ENCODE measurements at places on chromosomes 13 and 19. TPM values are rescaled to one million over a fixed set of nuclear protein-coding genes. Genes with fewer than 3 reads are reported as not detected.

CASP14 gene
- total RNA-seq = not detected

ADGRE3 gene
- total RNA-seq = not detected

DNA sequence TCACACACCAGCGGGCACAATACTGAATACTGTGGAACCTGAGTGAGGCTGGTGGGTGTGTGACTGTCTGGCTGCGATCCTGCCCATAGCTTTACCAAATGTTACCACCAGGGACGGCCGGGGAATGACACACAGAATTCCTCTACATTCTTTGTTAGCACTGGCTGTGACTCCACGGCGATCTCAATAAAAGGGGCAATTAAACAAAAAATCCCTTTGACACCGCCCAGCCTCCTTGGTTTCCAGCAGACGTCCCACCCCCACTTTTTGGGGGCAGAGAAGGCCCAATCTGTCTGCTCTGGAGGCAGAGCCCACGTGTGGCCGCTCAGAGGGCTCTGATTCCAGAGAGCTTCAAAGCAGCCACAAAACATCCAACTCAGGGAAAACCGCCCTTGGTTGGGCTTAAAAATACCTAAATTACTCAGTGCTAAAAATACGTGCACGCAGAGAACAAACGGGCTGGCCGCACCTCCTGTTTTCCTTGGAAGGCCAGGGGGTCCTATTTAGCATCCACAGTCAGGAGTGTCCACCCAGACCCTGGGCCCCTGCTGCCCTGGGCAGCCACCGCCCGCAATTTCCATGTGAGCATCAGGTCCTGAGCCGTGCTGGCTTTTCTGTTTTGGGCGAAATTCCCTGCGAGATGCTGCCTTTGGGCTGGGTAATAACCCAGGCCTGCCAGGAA lies 47.8 kb downstream of the GADD45B start:
- DNase-seq = no peak

DNA sequence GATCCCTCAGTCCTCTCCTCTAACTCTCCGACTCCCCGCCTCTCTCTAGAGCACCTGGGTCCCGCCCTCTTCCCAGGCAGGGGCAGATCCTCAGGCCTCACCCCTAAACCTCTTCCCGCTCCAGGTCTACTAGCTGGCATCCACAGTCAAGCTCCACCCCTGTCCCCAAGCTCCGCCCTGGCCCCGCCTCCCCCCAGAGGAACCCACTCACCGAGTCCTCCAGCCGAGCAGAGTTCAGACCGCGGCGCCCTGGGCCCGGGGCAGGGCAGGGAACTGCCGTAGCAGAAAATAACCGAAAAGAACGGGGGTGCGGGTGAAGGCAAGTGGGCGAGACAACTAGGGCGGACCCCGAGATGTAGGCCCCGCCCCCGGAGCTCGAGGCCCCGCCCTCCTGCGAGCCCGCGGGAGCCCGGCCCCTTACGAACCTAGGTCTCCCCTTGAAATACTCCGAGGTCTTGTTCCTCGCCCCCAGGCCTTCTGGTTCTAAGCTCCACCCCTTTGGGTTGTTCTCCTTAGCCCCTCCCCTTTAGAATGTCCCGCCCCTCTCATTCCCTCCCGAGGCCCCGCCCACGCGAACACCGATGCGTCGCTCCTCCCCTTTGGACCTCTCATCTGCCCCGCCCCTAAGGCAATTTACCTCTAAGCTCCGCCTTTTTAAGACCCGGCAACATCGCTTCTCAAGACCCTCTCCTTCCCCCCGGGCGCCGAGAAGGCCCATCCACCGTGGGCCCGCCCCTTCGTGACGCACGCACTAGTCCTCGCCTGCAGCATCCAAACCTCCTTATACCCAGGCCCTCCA lies at the start of gene GGN:
GGN (minus strand) TSS at position 485 of the 799 bp plus-strand sequence. CDS start 773 bp downstream, outside the sequence.
- peak; percentile 83 for DNase-seq

GRCh38 chr13:30120133-30120822 lies 187.1 kb downstream of the KATNAL1 start:
- no peak for DNase-seq

DNA sequence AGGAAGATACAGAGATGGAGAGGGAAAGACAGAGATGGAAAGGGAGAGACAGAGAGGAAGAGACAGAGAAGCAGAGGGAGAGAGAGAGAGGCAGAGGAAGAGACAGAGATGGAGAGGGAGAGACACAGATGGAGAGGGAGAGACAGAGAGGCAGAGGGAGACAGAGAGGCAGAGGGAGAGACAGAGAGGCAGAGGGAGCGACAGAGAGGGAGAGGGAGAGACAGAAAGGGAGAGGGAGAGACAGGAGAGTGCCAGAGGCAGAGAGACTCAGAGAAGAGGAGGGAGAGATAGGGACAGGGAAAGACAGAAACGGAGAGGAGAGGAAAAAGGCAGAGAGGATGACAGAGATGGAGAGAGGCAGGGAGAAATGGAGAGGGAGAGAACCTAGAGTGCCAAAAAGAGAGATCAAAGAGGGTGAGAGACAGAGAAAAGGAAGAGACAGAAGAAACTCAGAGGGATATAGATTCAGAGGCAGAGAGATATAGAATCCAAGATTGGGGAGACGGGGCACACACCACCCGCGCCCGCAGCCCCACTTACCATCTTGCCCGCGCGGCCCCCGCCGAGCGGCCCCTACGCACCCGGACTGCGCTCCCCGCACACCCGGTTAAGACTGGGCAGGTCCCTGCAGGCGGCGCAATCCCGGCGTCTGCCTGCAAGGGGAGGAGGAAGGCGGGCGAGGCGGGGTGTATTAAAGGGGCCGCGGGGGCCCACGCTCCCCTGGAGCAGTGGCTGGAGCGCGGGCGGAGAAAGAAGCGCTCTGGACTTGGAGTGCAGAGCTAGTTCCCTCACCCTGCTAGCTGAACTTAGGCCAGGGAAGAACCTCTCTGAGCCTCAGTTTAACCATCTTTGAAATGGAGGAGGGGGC lies 10.7 kb downstream of the TM6SF2 start:
- no peak for DNase-seq

GRCh38 chr13:77859450-77859849 lies 59.2 kb downstream of the EDNRB start:
- DNase-seq = peak; percentile 20

DNA sequence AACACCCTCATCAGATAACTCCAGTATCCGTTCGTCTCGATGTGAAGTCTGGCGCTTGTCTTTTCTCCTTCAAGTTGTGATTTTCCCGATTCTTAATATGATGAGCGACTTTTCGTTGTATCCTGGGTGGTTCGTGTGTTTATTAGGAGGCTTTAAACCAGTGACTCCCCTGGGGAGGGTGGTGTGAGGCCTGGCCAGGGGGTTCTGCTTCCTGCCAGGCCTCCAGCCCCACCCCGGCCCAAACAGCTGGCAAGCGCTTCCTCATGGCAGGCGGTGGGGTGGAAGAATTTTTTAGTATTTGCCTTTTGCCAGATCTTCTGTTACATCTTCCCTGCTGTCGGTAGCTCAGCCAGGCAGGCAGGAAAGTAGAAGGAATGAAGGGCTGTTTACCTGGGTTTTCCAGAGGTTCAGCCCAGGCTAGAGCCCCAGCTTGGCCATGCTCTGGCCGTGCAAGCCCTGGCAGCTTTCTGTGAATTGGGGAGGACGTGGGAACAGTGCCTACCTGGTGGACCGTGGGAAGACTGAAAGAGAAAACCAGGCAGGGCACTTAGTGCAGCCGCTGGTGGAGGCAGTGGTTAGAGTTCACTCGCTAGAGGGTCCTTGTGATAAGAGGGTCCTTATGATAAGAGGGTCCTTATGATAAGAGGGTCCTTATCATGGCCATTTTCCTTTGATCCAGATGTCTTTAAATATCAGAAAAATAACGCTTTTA lies 37.7 kb upstream of the DCUN1D2 start:
- DNase-seq = no peak

- no peak for DNase-seq
These were observed 379.6 kb downstream of the SLITRK6 start for GRCh38 chr13:85419611-85420010.

DNA sequence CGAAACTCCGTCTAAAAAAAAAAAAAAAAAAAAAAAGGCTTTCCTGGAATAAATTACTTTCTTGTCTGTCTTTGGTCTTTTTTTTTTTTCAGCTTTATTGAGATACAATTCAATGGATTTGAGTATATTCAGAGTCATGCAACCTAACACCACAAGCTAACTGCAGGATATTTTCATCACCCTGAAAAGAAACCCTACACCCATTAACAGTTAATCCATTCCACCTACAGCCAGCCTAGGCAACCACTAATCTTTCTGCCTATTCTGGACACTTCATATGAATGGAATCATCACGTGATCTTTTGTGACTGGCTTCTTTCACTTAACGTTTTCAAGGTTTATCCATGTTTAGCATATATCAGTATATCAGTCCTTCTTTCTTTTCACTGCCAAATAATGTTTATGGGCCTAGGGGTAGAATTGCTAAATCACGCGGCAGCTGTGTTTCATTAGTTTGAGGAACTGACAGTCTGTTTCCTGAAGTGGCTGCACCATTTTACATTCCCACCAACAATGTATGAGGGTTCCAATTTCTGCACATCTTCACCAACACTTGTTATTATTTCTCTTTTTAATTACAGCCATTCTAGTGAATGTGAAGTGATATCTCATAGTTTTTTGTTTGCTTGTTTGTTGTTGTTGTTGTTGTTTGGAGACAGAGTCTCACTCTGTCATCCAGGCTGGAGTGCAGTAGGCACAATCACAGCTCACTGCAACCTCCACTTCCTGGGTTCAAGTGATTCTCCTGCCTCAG lies 19.9 kb downstream of the LRFN3 start:
- no peak for DNase-seq
